ENCODE measurements at places on chromosomes 13 and 19.

- peak; percentile 84 for DNase-seq
Observed at GRCh38 chr19:511101-511851, 4.0 kb downstream of the TPGS1 start.

- no peak for DNase-seq
Observed at GRCh38 chr13:41842036-41842620, 118.8 kb downstream of the VWA8 start.

- no peak for DNase-seq
Observed at GRCh38 chr13:20715330-20715712, 11.8 kb downstream of the IL17D start.

GRCh38 chr13:93146584-93147297 lies 79.9 kb upstream of the GPC6 start:
- DNase-seq = no peak

- no peak for DNase-seq
Observed at GRCh38 chr19:49165865-49166301, 8.3 kb downstream of the TRPM4 start.

DNA sequence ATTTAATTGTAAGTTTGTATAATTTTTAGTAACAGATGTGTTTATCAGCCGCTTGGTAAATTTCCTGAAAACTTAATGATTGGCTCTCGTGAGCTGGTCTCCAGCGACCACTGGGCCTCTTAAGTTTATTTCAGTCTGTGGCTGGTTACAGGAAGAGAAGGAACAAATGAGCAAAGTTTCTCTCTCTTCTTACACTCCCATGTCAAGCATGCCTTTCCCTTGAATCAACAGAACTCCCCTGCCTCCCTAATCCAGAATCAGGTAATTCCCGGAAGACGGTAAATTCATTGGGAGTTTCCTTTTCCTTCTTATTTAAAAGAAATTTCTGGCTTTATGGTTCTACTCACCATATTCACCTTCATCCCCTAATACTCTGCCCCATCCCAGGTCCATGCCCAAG lies 52.5 kb upstream of the POMP start:
- no peak for DNase-seq

GRCh38 chr13:48302871-48303358 lies 636 bp upstream of the RB1 start:
- no peak for DNase-seq

DNA sequence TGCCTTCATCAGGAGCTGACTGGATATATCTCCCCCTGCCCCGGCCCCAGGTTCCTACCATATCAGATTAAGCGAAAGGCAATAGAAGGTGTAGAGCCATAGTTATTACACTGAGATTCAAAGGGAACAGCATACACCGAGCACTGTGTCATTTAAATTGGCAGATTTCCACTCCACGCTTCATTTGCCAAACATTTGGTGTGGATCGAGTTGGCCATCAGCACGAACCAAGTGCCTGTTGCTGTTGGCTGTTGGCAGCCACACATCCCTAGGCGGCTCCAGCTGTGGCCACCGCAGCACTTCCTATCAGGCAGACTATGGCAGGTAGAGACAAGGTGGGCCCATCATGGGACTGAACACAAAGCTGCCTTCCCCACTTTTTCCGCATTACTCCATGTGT lies 115.8 kb downstream of the CCNA1 start:
- DNase-seq = no peak

DNA sequence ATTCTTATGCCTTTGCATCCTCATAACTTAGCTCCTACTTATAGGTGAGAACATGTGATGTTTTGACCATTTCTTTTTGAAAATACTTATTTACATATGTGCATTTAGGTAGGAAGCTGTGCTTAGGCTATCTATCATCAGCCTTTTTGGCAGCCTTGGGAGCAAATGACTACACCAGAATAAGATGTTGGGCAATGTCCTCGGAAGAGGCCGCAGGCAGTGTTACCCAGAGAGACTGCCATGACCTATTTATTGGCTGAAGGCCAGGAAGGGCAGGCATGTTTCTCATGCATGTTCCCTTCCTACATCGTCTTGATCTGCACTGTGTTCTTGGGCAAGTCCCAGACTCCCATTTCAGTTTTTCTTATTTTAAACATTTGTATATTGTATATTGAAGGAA lies 122.3 kb downstream of the B3GLCT start:
- DNase-seq = no peak

DNA sequence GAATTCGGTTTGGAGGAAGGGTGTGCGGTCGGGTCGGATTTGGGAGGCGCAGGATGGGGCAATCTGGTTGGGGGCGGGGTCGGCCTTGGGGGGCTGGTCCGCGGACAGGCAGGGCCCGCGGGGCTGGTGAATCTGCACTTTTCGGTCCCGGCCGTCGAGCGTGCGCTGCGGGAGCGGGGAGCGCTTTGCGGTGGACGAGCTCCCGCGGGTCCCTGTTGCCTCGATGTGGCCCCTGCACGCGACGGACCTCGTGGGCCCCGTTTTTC lies 11.9 kb downstream of the PEAK3 start:
- DNase-seq = no peak

DNA sequence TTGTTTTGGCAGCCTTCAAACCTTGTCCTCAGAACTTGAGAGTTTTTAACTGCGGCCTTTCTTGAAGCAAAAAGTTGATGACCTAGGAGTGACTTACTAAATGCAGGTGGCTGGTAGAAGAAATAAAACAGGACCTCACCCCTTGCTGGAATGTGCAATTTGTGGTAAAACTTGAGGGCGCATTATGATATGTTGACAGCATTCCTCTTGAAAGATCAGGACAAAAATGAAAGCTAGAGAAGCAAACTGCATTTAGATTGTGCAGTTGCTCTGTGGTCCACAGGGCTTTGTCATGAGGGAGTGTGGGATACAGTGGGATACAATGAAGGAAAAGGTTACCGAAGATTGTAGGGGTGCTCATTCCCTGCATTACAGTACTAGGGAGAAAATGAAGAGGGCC lies 504.2 kb downstream of the GPC6 start:
- no peak for DNase-seq

- no peak for DNase-seq
Observed at GRCh38 chr13:112053167-112053743, 13.7 kb upstream of the SOX1 start.

GRCh38 chr19:17806945-17807344 lies 12.0 kb downstream of the B3GNT3 start:
- DNase-seq = no peak

- DNase-seq = no peak
Observed at GRCh38 chr19:2016041-2016807, 710 bp upstream of the BTBD2 start.

- DNase-seq = no peak
Observed at GRCh38 chr13:33940898-33941297, 122.9 kb downstream of the RFC3 start.

DNA sequence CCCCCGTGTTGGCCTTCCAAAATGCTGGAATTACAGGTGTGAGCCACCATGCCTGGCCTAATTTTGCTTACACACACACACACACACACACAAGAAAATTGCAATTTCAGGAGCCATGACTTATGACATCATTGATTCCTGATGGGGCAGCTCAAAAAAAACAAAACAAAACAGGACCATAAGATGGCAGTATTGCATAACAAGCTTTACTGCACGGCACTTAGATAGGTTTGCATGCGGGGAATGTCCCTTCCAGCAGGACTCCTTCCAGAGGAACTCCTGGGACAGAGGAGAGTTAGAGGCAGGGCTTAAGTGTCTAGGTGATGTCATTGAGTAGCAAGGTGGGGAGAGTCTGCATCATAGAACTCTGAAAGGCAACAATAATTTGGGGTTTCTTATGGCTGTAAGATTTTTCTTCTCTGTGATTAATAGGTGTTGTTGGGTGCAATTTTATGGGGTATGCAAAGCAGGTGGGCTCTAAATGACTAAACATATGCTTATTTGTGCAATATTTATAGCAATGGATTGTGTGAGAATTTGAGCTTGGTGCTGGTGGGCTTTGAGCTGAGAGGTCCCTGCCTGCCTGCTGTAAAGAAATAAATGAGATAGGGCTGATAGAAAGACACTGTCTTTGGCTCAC lies 9.0 kb upstream of the ACSBG2 start:
- no peak for DNase-seq

All from activated CD8-positive, alpha-beta memory T cell treated with anti-CD3 and anti-CD28 coated beads for 1 hour (primary cell).